GM12892 (cell line): ENCODE measurements at places on chromosomes 13 and 19.

GRCh38 chr13:112728375-112729126, 38.7 kb downstream of the ATP11A start:
- DNase-seq: no peak

DNA sequence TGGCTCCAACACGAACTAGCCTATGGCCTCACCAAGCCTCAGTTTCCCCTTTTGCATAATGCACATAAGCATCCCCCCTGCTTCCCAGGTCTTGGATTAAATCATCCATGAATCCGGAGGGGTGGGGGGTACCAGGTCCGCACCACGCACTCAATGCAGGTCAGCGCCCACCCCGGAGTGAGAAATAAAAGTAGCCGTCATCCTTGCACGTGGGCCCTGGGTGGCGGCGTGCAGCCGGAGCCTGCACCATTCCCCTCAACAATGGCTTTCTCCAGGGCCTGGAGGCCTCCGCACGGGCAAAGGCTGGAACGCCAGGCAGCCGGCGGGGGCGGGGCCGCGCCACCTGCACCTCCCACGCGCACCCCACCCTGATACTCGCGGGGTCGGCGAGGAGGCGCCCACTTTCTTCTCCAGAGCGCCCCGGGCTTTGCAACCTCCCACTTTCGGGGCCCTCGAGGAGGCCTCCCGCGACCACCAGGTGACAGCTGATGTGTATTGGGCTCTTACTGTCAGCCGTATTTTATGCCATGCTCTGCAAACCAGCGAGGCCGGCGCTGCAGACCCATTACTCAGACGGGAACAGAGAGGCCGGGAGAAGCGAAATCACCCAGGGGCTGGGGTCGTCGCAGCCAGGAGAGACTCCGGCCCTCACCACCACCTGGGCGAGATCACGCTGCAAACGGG, 767 bp upstream of the GADD45B start:
- no peak for DNase-seq

GRCh38 chr19:57231686-57232085, 863 bp downstream of the AURKC start:
- DNase-seq: no peak

GRCh38 chr13:29507356-29507755, 88.1 kb downstream of the SLC7A1 start:
- DNase-seq: no peak
